ENCODE measurements at places on chromosomes 5 and 9.

DNA sequence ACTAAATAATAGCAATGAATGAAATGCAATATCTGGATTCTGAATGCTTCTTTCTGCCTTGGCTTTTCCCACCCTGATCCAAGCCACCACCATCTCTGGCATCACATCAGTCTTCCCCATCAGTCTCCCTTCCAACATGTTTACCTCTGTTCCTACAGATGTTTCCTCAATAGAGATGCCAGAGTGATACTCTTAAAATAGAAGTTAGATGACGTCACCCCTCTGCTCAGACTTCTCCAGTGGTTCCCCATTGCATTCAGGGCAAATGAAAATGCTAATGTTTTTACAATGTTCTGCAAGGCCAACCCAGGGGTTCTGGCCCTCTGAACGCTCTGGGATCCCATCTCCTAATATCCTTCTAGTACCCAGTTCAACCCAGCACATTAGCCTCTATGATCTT is 305.8 kb downstream of the TRIM32 start:
- no peak for DNase-seq

DNA sequence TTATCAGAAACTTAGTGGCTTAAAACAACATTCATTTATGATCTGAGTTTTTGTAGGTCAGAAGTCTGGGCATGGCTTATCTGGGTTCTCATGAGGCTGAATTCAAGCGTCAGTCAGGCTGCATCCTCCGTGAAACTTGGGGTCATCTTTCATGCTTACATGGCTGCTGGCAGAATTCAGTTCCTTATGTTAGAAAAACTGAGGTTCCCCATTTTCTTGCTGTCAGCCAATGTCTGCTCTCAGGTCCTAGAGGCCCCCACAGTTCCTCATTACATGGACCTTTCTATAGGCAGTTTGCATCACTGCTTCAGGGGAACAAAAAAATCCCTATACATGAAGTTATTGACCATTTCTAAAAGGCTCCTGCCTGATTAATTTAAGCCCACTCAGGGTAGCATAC is 83.8 kb upstream of the NMUR2 start:
- DNase-seq, result no peak

DNA sequence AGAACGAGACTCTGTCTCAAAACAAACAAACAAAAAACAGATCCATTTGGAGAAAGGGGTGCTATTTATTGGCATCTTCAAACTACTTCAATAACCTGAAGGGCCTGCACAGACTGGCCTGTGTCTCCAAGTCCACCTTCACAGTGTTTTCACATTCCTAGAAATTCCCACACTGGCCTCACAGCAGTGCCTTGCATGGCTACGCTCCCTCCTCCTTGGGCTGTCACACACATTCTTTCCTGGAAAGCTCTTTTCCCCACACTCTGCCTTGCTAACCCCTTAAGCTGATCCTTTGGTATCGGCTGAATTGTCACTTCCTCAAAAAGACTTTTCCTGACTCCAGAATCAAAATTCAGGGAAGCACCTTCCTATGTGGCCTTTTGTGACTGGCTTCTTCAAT is 19.8 kb downstream of the FAM151B start:
- no peak for DNase-seq

GRCh38 chr5:145787996-145788395 is 47.1 kb downstream of the PRELID2 start:
- no peak for DNase-seq

- no peak for DNase-seq
Observed at GRCh38 chr5:16525651-16526050, 60.1 kb upstream of the ZNF622 start.

- DNase-seq, result no peak
Observed at GRCh38 chr5:121819682-121820261, 31.9 kb upstream of the FTMT start.

GRCh38 chr5:73682176-73682575 is 56.2 kb downstream of the ARHGEF28 start:
- no peak for DNase-seq

DNA sequence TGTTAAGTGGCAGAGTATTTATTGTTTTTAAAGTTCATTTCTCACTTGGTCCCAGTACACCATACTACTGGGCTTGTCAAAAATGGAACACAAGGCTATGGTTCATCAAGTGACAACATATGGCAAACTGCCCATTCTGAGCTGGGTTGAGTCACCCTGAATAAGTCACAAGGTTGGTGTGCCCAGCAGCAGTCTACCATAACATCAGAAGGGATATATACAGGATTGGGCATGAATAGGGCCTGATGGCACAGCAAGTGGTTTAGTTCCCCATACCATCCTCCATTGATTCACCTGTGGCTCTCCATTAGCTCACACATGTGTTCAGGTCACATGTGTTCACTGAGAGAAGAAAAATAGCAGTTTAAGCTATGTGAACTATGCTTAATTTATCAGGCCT is 249.8 kb upstream of the PRDM9 start:
- DNase-seq, result no peak

- no peak for DNase-seq
Observed at GRCh38 chr9:85534340-85534739, 207.4 kb downstream of the AGTPBP1 start.

GRCh38 chr9:136060671-136061371 is 34.3 kb downstream of the NACC2 start:
- no peak for DNase-seq

DNA sequence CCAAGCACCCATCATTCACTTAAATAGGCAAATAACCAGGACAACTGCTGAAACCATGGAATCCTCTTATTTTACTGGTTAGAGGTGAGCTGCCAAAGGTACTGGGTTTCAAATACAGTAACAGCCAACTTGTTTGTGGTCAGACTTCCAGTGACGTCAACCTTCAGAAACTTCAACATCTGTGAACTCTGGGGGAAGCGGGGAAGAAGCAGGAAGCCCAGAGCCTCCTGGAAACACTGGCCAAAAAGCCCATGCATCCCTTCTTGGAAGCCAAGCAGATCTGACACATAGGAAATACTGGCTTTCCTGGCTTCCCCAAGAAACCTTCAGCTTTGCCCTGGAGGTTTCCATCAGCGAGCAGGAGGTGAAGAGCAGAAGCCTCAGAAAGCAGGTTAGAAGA is 4.9 kb upstream of the FRRS1L start:
- no peak for DNase-seq

- no peak for DNase-seq
Observed at GRCh38 chr9:84137968-84138367, 157.4 kb downstream of the RMI1 start.

DNA sequence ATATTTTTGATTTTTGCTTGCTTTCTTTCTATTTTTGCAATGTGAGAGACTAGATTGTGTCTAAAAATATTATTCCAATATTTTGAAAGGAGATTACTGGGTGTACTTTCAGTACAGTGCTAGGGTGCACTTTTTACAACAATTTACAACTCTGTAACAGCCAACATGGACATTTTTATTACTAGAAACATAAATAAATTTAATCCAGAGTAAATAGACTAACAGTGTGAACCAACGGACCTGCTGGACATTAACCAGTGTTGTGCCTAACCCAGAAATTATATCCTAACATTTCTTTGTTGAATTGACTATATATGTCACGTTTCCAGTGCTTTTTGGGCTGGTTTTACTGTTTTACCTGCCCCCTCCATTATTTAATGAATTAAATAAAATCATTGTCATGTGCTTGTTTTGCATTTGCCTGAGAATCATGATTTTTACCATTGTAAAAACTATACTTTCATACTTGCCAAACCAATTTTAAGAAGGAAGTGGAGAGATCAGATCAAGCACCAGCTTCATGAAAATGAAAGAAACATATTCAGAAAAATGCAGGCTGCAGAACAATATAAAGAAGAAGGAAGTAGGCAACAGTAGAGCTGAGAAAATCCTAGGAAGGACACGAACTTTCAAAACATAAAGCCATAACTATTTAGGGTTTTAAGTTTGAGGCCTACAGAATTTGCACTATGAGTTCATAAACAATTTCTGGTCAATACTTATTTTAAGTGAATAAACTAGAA is 400.8 kb upstream of the PIK3R1 start:
- DNase-seq, result no peak

DNA sequence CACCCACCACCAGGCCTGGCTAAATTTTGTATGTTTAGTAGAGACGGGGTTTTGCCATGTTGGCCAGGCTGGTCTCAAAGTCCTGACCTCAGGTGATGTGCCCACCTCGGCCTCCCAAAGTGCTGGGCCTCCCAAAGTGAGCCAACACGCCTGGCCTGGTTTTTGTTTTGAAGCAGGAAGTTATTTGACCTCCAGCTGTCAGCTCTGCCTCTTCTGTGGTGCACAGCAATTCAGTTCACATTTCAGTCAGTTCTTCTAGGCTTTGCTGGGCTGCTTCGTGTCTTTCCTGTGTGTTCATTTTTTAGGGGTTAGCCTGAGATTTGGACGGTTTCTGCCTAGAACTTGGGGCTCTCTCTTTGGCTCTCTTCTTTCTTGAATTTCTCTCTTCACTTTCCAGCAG is 8.9 kb downstream of the LCN1 start:
- no peak for DNase-seq

DNA sequence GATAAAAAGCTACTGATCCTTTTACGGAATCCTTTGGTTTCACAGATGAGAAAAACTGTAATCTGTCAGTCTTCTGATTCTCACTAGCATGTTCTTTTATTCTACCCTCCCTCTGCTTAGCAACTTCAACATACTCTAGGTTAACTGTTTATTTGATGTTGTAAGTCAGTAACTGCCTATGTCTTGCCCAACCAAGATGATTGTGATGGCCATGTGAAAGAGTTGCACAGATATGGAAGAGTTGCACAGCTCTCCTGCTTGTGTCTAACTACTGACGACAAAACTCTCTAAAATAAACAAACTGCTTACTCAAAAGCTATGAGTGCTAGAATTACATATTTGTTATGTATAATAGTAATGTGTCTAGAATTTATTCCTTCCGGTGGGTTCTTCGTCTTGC is 227.3 kb upstream of the DAB2 start:
- DNase-seq, result no peak

DNA sequence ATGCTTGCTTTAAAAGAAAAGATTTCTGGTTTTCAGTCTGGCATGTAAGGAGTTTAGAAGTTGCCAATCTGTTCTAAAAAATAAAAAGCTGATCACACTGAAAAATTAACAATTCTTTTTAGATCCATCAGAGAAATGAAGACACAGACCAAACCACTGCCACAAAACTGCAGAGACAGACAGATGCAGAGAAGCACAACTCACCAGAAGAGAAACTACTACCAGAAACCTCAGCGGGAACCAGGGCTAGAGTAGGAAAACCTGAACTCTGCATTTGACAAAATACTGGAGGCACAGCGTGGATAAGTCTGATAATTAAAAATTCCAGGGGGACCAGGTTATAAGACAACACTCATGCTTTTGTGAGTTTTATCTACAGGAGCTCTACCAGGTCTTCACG is 28.8 kb downstream of the FBXL17 start:
- no peak for DNase-seq

- DNase-seq, result no peak
Observed at GRCh38 chr5:75471193-75471592, 40.2 kb downstream of the CERT1 start.

GRCh38 chr5:112886975-112887374 is 25.9 kb downstream of the SRP19 start:
- no peak for DNase-seq

GRCh38 chr9:21317956-21318923 is 13.1 kb upstream of the IFNA5 start:
- no peak for DNase-seq

DNA sequence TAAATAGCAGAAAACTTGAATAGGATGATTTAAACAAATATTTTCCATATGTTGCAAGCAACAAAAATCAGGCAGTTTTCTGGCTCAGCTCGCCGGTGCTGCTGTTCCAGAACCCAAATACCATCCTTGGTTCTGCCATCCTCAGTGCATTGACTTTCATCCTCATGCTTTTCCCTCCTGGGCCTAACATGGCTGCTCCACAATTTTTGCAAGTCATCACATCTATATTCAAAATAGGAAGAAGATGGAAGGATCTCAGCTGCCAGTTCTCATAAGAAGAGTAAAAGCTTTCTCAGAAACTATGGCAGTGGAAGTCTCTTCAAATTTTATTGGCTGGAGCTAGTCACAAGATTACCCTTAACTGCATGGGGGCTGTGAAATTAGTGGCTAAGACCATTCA is 136.7 kb downstream of the STARD4 start:
- no peak for DNase-seq

DNA sequence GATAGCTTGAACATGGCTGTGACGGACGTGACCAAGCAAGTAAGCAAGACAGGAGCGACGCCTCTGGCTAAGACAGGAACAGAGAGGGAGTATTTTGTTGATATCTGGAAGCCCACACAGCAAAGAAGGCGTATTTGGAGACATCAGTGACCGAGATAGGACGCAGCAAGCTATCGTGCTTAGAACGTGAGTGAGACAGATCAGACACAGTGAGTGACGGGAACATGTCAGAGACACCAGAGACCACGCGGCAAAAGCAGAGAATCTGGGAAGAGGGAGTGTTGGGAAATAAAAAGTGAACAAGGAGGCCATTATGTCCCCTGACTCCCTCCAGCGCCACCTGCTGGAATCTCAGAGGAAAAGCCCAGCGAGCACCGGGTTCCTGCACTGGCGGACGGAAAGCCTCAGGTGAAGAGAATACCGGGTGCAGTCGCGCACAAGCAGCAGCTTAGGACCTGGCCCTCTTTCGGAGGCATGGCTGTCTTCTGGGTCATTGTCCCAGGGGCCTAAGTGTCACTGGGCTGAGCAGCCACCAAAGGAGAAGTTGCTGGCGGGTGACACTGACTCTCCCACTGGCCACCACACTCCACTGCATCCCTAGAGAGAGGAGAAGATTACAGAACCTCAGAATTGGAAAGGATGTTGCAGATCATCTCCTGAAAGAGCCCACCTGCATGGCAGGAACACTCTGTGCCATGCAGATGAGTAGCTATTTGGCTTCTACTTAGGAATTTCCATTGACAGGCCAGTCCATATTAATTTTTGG is 99.1 kb downstream of the FBXO38 start:
- DNase-seq, result no peak

DNA sequence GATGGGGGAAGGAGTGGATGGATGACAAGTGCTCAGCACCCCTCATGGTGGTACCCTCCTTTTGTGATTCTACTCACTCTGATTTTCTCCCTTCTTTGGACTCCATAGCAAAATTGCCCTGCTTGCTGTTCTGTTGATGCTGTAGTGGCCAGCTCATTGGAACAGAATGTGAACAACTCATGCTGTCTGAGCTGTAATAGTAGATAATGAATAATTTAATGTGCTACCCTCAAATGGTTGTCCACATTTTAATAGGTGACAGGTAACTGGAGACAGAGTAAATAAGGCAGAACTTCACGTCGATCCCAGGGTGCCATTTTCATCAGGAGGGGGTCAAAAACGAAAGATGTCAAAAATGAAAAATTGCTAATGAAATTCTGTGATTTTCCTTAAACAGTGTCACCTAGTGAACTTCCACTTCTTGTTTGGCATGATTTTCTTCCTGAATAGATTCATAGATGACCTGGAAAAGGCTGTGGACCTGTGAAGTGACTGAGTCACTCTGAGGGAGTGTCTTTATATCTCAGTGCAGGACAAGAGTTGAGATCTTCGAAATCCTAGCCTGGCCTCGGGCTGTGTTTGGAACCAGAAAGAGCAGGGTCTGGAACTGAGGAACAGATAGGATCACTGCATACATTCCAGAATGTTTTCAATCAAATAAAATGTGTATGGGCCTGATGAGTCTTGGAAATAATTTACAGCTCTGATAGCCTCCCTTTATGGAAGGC is 270.2 kb downstream of the PSAT1 start:
- DNase-seq, result no peak

- DNase-seq, result no peak
Observed at GRCh38 chr5:55544341-55544740, 9.6 kb upstream of the PLPP1 start.
